ENCODE measurements at places on chromosomes 7 and 10. TPM values are rescaled to one million over a fixed set of nuclear protein-coding genes. Genes with fewer than 3 reads are reported as not detected.

GRCh38 chr10:132943058-132943790 is 854 bp upstream of the CFAP46 start:
- no peak for DNase-seq

DNA sequence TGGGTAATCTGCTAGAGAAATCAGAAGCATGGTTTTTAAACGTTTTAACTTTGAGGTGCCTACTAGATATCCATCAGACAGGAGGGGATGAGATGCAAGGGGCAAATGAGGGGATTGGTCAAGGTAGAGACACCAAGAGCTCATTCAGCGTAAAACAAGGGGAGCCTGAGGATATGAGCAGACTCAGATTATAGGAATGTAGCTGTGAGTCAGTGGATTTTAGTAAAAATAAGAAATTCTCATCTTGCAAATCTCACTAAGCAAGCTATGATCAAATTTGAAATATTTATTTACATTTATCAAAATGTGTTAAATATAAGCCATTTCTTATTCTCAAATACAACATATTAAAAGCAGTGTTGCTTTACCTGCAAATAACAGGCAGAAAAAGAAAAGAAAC is 21.4 kb upstream of the TFEC start:
- no peak for DNase-seq

DNA sequence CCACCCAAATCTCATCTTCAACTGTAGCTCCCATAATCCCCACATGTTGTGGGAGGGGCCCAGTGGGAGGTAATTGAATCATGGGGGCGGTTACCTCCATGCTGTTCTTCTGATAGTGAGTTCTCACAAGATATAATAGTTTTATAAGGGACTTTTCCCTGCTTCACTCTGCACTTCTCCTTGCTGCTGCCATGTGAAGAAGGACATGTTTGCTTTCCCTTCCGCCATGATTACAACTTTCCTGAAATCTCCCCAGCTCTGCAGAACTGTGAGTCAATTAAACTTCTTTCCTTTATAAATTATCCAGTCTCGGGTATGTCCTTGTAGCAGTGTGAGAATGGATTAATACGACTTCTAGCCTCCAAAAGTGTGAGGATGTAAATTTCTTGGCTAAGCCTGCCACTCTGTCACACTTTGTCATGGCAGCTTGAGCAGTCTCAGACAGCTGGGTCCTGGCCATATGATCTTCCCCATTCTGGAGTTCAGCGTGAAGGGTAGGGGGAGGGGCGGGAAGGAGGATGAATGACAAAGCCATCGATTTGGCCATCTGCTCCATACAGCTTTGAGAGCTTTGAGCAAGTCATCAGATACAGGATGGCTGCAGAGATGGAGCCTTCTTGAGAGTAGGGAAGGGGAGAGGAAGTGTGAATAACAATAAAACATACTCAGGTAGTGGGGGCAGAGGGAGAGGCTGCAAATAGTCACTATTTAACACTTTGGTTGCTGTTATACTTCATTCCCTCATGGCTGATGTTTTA is 19.1 kb upstream of the INPP5F start:
- no peak for DNase-seq

DNA sequence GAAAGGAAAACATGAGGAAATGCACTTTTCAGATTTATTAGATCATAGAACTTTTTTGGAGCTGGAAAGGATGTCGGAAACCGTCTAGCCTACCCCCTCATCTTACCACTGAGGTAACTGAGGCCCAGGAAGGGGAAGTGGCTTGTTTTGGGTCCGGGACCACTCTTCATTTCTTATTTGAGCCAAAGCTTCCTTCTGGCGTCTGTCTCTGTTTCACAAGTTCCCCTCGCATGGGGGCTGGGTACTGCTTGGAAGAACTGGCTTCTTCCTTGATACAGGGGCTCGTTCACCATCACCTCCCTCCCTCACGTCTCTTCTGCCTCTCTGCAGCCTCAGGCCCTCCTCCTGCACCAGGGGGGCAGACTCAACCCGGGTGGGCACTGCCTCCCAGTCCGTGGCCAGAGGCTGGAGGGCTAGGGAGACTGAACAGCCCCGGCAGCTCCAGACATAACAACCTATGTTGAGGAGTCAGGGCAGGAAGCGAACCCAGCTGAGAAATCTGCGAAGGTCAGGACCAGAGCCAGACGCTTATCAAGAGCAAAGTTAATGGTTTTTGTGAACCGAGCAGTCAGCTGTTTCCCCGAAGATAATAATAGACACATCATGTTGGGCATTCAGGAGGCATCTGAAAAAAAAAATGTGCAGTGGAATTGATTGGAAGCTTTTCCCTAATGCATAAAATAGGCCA is 12.9 kb downstream of the HTRA1 start:
- DNase-seq: no peak

- DNase-seq: no peak
Observed at GRCh38 chr10:97518301-97519043, 19.7 kb downstream of the UBTD1 start.

GRCh38 chr10:1364151-1364910 is 308.1 kb downstream of the WDR37 start:
- no peak for DNase-seq

- no peak for DNase-seq
Observed at GRCh38 chr7:147052818-147053217, 936.2 kb downstream of the CNTNAP2 start.

- no peak for DNase-seq
Observed at GRCh38 chr10:127989481-127990012, 82.6 kb downstream of the PTPRE start.

- DNase-seq: no peak
Observed at GRCh38 chr7:41046221-41046761, 656.6 kb downstream of the INHBA start.

DNA sequence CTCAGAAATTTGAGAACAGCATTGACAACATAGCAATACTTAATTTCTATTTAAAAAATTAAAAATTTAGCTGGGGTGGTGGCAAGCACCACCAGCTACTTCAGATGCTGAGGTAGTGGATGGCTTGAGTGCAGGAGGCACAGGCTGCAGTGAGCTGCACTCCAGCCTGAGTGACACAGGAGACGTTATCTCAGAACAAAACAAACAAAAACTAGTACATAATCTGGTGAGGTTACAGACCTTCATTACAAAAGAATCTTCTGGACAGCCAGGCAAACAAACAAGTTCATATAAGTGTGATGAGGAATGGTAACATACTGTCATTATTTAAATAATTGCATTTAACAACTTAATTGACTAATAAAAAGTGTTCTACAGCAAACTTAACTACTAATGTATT is 77.0 kb upstream of the OIT3 start:
- no peak for DNase-seq

- no peak for DNase-seq
Observed at GRCh38 chr10:43353495-43354329, 17.7 kb upstream of the FXYD4 start.

DNA sequence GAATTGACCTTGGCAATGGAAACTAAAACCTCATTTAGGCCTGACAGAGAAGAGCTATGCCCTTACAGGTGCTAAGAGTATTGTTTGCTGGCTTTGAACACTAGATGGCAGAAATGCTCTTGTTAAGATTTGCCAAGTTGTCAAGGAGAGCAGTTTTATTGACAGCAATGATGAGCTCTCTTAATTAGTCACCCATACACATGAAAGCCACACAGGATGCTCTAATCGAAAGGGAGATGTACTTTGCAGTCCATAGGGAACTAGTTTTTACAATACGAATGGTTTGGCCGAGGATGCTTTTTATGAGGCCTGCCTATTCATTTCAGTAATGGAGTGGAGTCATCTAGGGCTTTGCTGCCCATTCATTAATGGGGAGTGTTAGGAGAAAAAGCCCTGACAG is 45.4 kb upstream of the MBL2 start:
- no peak for DNase-seq

DNA sequence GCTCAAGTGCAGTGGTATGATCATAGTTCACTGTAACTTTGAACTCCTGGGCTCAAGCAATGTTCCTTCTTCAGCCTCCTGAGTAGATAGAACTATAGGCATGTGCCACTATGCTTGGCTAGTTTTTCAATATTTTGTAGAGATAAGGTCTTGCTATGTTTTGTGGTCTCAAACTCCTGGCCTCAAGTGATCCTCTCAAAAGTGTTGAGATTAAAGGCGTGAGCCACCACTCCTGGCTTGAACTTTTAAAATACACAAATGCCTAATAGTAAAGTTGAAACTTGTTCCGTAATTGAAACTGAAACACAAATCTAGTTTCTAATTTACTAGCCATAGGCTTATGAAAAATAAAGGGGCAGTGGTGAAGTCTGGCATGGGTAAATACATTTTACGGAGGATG is 65.7 kb downstream of the AP3M1 start:
- DNase-seq: no peak

DNA sequence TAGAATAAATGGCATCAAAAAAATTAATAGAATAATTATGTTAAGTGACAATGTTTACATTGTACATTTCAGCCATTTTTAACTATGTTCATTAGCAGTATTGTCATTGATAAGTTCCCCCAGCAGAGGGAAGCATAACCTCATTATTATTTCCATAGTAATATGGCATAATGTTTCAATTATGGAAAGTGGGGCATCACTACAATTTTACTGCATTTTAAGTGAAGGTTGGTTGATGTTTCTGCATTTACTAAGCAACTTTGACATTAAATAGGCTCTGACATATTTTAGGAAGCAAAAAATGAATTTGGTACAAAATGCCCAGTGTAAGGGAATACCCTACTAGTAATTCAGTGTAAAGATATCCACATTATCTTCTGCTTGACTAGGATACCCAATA is 218.3 kb downstream of the SEMA3A start:
- no peak for DNase-seq

DNA sequence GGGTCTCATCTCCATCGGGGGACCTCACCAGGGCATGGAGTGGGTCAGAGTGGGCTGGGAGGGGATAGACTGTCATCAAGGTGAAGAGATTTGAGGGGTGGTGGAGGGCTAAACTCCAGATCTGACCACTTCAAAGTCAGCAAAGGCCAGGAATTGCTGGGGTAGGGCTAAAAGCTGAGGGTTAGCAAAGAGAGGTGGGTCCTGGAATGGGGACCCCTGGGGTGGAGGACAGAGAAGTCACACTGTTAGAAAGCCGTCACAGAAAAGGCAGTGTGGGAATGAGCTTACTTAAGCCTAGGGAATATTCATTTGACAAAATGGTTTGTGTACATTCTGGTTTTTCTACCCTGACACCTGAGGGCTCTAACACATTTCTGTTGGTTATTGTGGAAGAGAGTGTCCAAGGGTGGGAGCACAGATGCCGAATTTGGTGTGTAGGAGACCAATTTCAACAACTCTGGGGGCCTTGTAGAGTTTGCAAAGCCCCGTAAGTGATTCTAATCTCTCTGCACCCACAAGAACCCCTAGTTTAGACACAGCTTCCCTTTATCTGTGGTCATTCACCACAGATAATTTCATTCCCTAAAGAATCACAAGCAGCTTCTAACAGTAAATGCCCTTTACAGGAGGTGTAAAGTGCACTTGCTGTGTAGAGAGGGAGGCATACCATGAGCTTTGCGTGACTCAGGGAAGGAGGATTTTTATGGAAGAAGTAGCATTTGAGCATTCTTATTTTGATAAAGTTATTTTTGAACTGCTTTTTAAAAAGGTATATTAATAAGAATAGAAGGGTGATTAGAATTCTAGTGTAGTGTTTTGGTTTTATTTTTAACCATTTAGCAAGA is 6.4 kb downstream of the FBH1 start:
- no peak for DNase-seq

GRCh38 chr7:130932667-130933432 is 198.8 kb upstream of the KLF14 start:
- no peak for DNase-seq

Gene DNAH11
- 0.37 TPM for total RNA-seq

Gene TMEM120A
- total RNA-seq: 53.7 TPM

Gene KCND2
- total RNA-seq: 1.7 TPM

Measured in omental fat pad (tissue), 4 donors.